Fibroblast of the aortic adventitia (primary cell): ENCODE measurements at places on chromosomes 7 and 10.

- DNase-seq = peak; percentile 2
Measured at GRCh38 chr7:1289666-1290025, 57.0 kb downstream of the UNCX start.

DNA sequence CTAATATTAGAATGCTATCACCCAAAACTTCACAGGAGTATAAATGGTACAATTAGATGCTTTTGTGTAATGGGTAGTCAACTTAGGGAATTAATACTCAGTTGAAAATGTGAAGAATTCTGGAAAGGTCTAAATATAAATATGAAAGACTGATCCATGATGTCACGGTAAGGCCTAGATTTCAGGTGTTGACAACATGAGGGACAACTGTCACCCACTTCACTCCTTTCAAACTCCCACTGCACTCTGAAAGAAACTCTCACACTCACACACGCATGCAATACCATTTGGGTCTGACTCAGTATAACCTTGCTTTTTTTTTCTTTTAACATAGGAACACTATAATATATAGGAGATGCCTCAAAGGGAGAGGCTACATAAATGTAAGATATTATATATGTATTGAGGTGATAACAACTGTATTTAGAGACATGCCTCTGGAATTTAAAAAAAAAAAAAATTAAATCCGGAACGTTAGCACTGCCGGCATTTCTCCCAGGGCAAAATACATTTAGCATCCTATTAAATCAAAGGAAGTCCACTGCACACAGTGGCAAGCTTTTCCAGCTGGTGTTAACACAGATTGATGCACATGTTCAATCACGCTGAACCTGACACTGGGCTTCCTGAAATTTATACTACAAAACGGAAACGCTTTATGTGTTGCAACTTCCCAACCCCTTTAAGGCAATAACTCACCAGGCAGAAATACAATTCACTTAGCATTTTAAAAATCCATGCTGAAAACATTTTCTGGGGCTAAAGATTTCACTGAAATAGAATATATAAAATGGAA, 74.9 kb downstream of the RSU1 start:
- DNase-seq = no peak

GRCh38 chr10:99357691-99358090, 28.5 kb downstream of the CNNM1 start:
- DNase-seq = no peak

GRCh38 chr10:15814565-15814964, 45.7 kb downstream of the MINDY3 start:
- no peak for DNase-seq

- DNase-seq = no peak
Measured at GRCh38 chr7:151823566-151824372, 53.1 kb downstream of the PRKAG2 start.

- no peak for DNase-seq
Measured at GRCh38 chr7:45125193-45125904, 13.9 kb upstream of the TBRG4 start.

DNA sequence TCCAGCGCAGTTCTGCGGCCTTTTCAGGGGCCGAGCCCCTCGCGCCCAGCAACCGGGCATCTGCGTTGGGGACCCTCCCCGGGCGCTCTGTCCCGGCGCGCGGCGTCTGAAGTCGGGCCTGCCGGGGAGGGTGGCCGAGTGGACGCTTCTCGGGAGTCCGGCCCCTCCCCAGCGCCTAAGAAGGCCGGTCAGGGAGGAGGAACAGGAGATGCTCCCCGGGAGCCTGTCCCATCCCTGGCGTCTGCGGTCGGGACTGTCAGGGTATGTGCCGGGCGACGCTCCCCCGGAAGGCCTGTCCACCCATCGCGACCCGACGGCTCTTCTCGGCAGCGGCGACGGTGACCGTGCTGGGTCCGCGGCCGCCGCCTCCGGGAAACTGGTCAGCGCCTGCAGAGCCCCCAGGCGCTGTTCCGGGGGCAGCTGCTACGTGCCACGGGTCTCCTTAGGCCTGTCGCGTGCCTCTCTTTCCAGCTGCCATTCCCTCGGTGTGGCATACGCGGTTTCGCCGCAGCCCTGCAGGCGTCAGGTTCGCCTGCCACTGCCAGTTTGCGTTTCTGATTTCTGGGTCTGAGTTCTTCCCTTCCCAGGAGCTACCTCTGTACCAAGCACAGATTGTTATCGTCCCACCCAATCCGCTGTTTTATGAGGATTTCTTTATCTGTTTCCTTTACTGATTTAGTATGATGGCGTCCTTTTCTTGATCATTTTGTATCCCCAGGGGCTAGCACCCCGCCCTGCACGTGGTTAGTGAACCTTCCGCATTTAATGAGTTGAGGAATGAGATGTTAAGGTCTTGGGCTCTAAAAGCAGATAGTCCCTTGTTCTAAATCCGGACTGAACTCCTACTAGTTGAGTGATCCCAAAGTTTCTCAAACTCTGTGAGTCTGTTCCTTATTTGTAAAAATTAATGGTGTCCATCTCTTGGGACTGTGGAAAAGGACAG, 782 bp downstream of the IFIT5 start:
- peak; percentile 43 for DNase-seq

DNA sequence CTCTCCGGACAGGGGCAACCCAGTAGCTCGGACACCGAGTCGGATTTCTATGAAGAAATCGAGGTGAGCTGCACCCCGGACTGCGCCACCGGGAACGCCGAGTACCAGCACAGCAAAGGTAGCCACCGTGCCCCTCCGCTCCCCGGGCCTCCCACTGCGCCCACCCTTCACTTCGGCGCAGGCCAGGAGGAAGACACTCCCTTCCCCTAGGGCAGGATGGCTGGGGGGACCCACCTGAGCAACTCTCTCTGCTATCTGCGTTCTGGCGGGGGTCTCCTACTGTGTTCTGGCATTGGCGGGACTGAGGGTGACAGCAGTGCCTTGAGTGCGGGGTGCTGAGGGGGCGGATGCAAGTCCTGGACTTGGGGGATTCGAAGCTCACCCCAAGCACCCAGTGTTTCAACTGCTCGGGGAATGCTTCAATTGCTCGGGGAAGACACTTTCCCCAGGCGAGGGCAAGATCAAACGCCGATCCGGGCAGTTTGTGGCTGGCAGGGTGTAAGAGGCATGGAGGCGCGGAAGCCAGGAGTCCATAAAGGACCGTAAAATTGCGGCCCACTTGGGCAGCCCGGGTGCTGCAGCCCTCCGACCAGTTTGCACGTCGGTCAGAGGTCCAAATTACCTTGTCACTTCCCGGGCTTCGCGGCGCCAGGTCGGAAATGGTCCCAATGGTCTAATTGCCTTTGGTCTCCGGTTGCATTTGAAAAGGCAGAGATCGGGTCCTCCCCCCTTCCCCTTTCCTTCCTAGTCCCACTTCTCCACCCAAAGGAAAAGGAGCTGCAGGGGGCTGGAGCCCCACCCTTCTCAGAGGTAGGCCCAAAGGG, 950 bp downstream of the EVX1 start:
- DNase-seq = no peak

DNA sequence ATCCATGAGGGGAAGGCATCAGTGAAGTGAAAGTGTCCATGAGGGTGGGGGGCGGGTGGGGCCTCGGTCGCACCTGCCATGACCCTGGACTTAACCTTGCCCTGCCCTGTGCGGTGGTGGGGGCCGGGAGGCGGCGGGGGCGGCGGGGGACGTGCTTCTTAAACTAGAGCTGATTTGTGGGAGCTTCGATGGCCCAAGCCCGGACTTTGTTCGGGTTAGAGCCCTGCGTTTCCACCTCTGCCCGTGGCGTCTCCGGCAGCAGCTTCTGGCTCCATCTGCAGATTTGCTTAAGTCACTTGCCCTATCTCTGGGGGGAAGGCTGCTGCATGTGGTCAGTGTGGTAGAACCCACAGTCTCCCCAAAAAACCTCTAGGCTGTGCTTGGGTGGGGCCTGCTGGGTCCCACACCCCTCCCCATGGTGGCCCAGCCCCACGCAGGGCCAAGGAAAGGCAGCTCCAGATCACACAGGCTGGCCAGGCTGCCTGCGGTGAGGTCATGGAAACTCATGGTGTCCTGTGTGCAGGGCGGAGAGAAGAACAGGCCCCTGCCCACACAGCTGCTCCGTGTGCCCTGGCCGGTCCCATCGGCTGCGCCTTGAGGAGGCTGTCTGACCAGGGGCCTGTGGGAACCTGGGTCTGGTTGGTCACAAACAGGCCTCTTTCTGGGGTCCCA, 93.2 kb downstream of the INPP5A start:
- DNase-seq = peak; percentile 50

GRCh38 chr7:37516664-37517063, 68.0 kb upstream of the ELMO1 start:
- no peak for DNase-seq

DNA sequence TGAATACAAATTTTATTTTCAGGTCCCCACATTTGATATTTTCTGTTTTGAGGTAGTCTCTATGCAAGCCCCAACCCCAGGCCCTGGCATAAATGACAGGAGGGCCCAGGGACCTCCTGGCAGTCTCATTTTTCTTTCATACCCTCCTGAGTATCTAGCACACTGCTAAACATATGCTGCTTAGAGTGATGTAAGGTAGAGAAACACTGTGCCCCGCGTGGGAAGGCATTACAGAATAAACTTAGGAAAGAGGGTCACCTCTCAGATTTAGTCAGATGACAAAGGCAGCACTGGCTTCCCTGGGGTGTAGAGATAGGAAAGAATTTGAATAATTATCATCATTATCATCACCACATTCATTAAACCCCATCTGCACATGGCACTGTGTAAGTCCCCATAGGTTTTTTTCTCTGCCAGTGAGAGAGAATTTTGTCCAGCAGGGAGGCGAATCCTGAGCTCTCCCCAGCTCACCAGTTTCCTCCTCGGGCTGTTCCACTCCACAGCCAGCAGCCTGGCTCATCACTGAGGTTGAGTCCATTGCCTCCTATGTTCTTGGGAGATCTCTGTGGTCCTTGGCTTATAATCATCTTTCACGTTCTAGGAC, 507.3 kb upstream of the GALNT17 start:
- DNase-seq = no peak

GRCh38 chr10:110460111-110460809, 37.4 kb upstream of the DUSP5 start:
- DNase-seq = no peak

DNA sequence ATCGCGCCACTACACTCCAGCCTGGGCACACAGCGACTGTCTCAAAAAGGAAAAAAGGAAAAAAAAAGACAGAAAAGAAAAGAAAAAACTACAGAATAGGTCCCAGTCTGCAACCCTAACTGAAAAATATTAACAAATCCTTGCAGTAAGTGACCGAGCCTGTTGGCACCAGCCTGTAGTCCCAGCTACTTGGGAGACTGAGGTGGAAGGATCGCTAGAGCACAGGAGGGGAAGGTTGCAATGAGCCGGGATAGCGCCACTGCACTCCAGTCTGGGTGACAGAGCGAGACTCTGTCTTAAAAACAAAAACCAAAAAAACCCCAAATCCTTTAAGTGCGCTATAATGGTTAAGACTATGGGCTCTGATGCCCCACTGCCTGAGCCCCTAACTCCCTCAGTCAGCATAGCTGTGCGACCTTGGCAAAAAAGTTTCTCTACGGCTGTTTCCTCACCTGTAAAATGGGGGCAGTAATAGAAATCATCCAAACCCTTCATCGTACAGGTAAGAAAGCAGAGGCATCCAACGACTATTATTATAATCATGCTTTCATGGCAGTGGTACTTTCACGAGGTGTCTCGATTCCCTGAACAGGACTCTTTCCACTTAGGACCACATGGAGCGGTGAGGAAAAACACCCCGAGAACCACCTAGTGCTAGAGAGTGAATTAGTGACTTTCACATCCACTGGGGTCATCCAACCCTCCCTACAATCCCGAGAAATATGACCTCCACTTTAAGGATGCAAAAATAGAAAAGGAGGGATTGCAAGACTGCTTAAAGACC, 755 bp downstream of the TOMM7 start:
- peak; percentile 39 for DNase-seq

DNA sequence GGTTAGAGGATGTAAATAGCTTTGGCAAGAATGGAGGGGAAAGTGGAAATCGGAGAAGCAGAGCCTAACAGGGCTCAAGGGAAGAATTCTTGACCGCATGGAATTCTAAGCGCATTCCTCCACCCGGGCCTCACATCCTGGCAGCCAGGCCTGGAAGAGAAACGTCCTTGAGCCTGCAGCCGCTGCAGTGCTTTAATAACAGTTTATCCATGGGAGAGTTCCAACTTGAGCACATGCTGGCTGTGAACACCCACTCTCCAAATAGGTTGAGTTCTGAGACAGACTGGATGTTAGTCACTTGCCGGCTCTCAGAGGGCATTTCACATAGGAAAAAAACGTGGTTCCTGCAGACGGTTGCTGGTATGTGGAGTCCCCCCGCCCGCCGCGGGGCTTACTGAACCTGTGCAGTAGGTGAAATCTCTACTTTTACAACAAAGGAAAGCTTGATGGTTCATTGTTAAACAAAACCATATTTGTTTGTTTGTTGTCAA, 61.4 kb upstream of the STEAP1B start:
- peak; percentile 99 for DNase-seq

- DNase-seq = peak; percentile 0
Measured at GRCh38 chr7:113996405-113996804, 77.6 kb upstream of the PPP1R3A start.

- peak; percentile 66 for DNase-seq
Measured at GRCh38 chr7:12951397-12951801, 264.0 kb downstream of the ARL4A start.

DNA sequence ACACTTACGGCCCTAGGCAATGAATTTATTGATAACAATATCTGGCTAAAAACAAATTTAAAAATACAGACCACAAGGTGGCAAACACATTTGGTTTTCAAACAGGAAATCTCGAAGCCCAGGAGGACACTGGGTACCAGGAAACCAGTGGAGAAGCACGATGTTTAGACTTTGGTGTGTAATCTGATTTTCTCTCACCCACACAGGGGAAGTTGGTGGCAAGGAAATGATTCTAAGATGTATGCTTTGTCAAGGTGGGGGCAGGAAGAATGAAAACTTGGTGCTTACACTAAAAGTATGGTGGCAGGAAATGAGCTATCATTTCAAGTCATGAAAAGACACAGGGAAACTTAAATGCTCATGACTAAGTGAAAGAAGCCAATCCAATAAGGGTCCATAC, 113.2 kb upstream of the ANKRD1 start:
- DNase-seq = no peak

- no peak for DNase-seq
Measured at GRCh38 chr10:8424555-8425211, 370.2 kb downstream of the GATA3 start.

GRCh38 chr7:26723129-26723528, 141.3 kb downstream of the SKAP2 start:
- no peak for DNase-seq

DNA sequence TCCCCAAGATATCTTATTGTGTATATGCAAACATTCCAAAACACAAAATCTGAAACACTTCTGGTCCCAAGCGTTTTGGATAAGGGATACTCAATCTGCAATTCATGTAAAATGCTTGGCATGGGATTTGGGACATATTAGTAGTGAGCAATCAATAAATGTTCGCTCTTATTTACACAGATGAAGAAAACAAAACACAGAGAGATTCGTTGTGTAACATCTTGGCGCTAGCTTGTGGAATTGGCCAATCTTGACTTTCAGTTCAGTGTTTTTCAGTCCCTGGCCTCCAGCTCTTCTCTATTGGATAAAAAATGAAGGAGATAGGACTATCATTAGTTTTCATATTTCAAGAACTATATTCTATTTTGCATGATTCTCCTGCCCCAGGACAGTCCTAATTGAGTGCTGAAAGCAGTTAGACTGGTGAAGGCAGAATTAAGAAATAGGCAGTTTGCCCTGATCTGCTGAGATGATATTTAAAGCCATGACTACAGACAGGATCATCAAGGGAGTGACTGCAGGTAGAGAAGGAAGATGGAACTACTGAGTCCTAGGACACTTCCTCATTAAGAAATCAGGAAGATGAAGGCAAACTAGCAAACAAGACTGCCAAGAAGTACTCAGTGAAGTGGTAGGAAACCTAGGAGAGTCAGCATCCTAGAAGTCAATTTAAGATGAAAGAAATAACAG, 1.8 kb downstream of the PNLIPRP3 start:
- no peak for DNase-seq
